ENCODE measurements at places on chromosomes 1 and 21. TPM values are rescaled to one million over a fixed set of nuclear protein-coding genes. Genes with fewer than 3 reads are reported as not detected.

The TMEM79 gene
- 0.91 TPM for total RNA-seq

The UTS2 gene
- total RNA-seq = not detected

The TRIM17 gene
- 0.13 TPM for total RNA-seq

The FCN3 gene
- total RNA-seq = not detected

The LIN28A gene
- not detected for total RNA-seq

The PRR9 gene
- not detected for total RNA-seq

The VANGL2 gene
- total RNA-seq = not detected

The PIGM gene
- total RNA-seq = 8.6 TPM

The LCE6A gene
- not detected for total RNA-seq

The CHI3L1 gene
- 6,408 TPM for total RNA-seq

The FAM229A gene
- 1.1 TPM for total RNA-seq

The CA14 gene
- total RNA-seq = not detected

The UAP1 gene
- total RNA-seq = 332 TPM

The FRRS1 gene
- 28.0 TPM for total RNA-seq

The LHX8 gene
- not detected for total RNA-seq

The LENEP gene
- not detected for total RNA-seq

The PGLYRP4 gene
- not detected for total RNA-seq

The G0S2 gene
- 10.1 TPM for total RNA-seq

The RCAN1 gene
- total RNA-seq = 192 TPM

The PTAFR gene
- total RNA-seq = not detected

The ANKRD65 gene
- total RNA-seq = 1.7 TPM

The KRTAP19-3 gene
- not detected for total RNA-seq

The C1QTNF12 gene
- 0.43 TPM for total RNA-seq

The GLMP gene
- total RNA-seq = 79.1 TPM

The OR10J1 gene
- not detected for total RNA-seq

The PADI4 gene
- total RNA-seq = not detected

The LDLRAD1 gene
- total RNA-seq = not detected

The IGSF21 gene
- not detected for total RNA-seq

The CASQ2 gene
- total RNA-seq = not detected

The BSND gene
- total RNA-seq = not detected

The PGBD5 gene
- total RNA-seq = 0.39 TPM

The FAM110D gene
- not detected for total RNA-seq

The S100A16 gene
- 138 TPM for total RNA-seq
